Skeletal muscle cell (primary cell): ENCODE measurements at places on chromosomes 16 and 17.

GRCh38 chr17:72240333-72240732 is 119.5 kb downstream of the SOX9 start:
- DNase-seq: no peak

DNA sequence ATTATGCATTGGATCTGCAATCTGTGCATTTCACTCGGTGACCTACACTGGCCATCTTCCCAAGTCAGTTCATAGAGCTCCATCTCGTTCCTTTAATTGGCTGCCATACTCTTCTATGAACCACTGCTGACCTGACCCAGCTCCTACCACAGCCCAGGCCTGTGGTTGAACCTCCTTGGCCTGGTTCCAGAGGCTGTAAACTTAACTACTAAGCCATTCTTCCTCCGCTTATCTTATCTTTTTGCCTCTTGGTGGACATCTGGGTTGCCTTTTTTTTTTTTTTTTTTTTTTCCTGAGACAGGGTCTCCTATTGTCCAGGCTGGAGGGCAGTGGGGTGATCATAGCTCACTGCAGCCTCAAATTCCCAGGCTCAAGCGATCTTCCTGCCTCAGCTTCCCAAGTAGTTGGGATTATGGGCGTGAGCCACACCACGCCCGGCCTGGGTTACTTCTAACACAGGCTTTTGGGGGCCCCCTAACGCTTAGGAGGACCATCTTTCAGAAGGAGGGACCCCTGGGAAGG is 18.3 kb downstream of the COQ7 start:
- DNase-seq: no peak

GRCh38 chr17:28390141-28390540 is 15.9 kb downstream of the SLC46A1 start:
- DNase-seq: no peak

- DNase-seq: no peak
These were observed 95.2 kb upstream of the SMIM36 start for GRCh38 chr17:55606488-55606815.

- no peak for DNase-seq
These were observed 105.5 kb upstream of the AXIN2 start for GRCh38 chr17:65666876-65667321.

- no peak for DNase-seq
These were observed 30.2 kb downstream of the SPHK1 start for GRCh38 chr17:76414334-76415295.

DNA sequence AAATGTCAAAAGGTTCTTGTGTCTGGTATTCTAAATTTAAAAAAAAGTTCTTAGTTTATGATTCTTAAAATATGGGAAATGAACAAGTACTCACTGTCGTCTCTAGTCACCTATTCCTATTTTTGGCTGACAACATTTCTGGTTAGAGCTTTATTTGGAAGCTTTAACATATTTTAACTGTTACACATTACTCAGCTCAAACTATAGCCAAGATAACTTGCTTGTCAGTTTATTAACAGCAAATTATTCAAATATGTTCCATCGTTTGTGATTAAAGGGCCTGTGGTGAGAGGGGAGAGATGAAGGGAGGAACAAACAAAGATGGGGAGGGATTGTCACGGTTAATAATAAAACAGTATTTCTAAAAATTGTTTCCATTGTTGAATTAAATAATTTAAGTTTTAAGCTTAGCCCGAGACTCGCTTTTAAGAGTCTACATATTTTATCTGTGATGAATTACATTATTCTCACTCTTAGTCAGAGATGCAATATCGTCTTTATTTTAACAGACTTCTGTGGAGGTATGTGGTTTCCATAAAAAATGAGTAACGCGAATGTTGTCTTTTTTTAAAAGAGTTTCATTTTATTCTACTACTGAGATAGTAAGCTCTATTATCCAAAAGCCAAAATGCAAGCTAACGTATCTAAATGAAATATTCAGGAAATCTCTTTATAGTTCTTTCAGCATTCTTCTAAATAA is 321.9 kb upstream of the PMFBP1 start:
- no peak for DNase-seq

GRCh38 chr17:51346218-51346982 is 86.1 kb downstream of the UTP18 start:
- DNase-seq: no peak

- no peak for DNase-seq
These were observed 57.2 kb upstream of the MED9 start for GRCh38 chr17:17419631-17420030.
